ENCODE measurements at places on chromosomes 11 and 22. TPM values are rescaled to one million over a fixed set of nuclear protein-coding genes. Genes with fewer than 3 reads are reported as not detected.

The LDHAL6A gene
- not detected for total RNA-seq

The LRRN4CL gene
- 0.16 TPM for total RNA-seq

The CNGA4 gene
- total RNA-seq, result 0.10 TPM

The OR8I2 gene
- total RNA-seq, result not detected

The POTEH gene
- total RNA-seq, result not detected

GRCh38 chr11:8603696-8604077 lies 9.7 kb upstream of the STK33 start:
- no peak for DNase-seq

- no peak for DNase-seq
Measured at GRCh38 chr11:16603245-16603644, 135.2 kb upstream of the C11orf58 start.

GRCh38 chr11:6237761-6238302 lies 1.1 kb upstream of the CNGA4 start:
- DNase-seq, result no peak

- DNase-seq, result no peak
Measured at GRCh38 chr11:106076171-106076918, 802 bp downstream of the KBTBD3 start.

DNA sequence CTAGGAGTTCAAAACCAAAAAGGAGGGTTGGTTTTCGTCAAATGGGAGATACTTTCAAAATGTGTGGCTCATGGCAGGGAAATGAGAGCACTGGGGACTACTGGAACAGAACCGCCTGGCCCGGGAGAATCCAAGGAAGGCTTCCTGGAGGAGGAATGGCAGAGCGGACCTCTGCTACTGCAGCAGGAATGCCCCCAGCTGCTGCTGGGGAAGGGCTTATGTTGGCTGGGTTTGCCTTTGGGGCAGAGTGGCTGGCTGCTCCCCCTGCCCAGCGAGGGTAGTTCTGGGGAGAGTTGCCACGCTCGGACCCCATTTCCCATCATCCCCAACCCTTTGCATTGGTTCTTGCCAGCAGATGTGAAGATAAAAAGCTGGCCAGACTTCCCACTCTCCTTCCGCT lies 10.6 kb upstream of the APOBEC3A start:
- no peak for DNase-seq

Measured in activated naive CD8-positive, alpha-beta T cell treated with anti-CD3 and anti-CD28 coated beads for 36 hours (primary cell).